Cortex of kidney (tissue), 1 donor: ENCODE measurements at places on chromosomes 2 and 18.

- DNase-seq: no peak
Measured at GRCh38 chr2:30231996-30232800, 864 bp downstream of the LBH start.

DNA sequence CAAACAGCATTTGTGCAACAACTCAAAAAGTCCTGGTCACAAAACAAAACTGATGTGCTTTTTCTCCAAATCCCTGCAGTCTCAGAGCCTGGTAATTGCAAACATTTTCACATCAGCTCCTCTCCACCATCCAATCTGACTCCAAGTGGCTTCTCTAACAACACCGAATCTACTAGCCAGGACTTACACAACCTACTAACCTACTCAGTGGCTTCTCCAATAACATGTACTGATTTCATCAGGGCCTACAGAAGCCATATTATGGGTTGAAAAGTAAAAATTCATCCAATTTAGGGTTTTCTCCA is 104.3 kb downstream of the COLEC12 start:
- no peak for DNase-seq

GRCh38 chr2:219464286-219465032 is 29.8 kb downstream of the SPEG start:
- DNase-seq: no peak

- DNase-seq: no peak
Measured at GRCh38 chr18:79596446-79597175, 83.0 kb upstream of the CTDP1 start.

- no peak for DNase-seq
Measured at GRCh38 chr18:37385846-37386778, 179.5 kb downstream of the CELF4 start.

DNA sequence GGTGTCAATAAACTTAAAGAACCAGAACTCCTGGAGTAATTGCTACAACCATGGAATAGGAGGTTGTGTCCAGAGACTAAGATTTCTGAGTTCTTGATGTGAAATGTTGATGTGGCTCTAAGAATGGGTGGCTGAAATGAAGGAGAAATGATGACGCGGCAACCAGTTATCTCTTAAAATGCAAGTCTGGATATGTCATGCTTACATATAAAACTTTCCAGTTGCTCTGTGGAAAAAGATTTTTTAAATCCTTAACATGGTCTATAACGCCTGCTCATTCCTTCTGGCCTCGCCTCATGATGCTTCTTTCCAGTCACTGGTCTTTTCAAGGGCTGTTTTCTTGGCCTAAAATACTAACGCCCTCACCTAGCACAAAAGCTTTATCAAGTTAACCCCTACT is 23.5 kb upstream of the MYO1B start:
- no peak for DNase-seq

DNA sequence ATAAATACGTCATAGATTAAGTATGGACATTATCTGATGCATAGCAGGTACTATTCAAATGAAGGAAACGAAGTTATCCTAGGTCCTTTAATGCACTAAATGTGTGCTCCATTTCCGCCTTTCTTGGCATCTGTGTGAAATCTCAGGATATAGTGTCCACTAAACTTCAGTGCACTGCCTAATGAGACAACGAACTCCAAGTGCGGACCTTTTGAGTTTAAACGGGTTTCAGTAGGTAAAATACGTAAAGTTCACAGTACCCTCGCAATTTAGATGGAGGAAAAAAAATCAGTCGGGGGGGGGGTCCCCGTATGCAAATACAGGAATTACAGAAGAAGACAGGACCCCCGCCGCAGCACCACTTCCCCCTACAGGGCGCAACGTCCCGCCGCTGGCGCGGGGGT is 729 bp upstream of the REL start:
- no peak for DNase-seq

- no peak for DNase-seq
Measured at GRCh38 chr2:183124957-183125255, 663 bp downstream of the NUP35 start.

DNA sequence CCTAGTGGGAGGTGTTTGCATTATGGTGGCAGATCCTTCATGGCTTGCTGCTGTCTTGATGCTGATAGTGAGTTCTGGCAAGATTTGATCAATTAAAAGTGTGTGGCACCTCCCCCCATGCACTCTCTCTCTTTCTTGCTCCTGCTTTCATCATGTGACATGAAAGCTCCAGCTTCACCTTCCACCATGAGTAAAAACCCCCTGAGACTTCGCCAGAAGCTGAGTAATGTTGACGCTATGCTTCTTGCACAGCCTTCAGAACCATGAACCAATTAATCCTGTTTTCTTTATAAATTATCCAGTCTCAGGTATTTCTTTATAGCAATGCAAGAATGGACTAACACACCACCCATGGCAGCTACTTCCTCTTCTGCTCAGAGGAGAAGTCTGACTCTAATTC is 2181.4 kb upstream of the PIK3C3 start:
- DNase-seq: no peak

- no peak for DNase-seq
Measured at GRCh38 chr18:42614619-42615293, 500.7 kb downstream of the RIT2 start.

DNA sequence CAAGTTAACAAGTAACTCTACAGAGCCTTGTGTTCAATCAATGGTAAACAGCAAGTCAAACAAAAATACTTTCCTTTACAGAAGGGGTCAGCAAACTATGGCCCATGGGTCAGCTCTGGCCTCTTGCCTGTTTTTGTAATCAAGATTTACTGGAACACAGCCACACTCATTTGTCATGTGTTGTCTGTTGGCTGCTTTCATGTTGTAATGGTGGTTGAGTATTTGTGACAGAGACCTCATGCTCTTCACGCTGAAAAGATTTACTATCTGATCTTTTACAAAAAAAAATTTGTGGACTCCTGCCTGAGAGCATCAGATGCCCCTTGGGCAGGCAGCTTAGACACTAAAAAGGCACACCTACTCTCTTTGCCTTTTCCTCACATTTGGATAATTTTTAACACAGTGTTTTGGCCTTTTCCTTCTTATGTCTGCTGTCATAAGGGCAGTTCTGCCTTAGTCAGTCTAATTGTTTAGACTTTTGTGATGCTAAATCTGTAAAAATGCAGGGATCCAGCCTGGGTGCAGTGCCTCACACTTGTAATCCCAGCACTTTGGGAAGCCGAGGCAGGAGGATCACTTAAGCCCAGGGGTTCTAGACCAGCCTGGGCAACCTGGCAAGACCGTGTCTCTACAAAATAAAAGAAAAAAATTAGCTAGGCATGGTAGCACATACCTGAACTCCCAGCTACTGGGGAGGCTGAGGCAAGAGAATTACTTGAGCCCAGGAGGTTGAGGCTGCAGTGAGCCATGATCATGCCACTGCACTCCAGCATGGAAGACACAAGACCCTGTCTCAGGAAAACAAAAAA is 18.3 kb downstream of the IL1B start:
- DNase-seq: no peak

- no peak for DNase-seq
Measured at GRCh38 chr2:201447086-201447485, 4.2 kb downstream of the TRAK2 start.

GRCh38 chr2:64017811-64018700 is 1.2 kb downstream of the VPS54 start:
- DNase-seq: no peak

DNA sequence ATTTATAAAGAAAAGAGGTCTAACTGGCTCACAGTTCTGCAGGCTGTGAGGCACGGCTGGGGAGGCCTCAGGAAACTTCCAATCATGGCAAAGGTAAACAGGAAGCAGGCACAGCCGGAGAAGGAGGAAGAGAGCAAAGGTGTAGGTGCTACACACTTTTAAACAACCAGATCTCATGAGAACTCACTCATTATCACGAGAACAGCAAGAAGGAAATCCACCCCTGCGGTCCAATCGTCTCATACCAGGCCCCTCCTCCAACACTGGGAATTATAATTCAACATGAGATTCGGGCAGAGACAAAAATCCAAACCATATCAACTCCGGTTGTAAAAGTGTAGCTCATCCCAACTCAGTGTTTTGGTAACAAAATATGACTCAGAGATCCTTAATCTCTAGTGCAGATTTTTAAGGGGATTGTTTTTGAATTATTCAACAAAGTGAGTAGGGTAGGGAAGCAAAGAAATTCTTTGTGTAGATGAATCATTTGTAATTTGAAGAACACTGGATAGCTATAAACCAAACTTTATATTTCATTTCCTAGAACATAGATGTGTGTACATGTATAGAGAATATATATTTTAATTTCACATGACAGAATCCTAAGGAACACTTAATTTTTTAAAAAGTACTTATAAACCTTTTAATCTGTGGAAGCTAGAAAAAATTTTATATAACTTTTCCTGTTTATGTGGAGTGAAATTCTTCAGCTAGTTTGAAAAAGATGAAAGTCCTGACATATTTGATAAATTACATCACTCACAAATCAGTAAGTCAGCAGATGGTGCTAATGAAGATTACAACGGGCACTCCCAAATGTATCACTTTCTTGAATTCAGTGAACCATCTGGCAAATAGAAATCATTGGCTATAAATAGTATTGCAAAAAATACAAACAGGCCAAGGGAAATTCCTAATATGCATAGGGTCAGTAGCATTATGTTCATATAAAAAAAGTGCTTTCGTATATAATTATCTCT is 130.1 kb downstream of the OLA1 start:
- DNase-seq: no peak

DNA sequence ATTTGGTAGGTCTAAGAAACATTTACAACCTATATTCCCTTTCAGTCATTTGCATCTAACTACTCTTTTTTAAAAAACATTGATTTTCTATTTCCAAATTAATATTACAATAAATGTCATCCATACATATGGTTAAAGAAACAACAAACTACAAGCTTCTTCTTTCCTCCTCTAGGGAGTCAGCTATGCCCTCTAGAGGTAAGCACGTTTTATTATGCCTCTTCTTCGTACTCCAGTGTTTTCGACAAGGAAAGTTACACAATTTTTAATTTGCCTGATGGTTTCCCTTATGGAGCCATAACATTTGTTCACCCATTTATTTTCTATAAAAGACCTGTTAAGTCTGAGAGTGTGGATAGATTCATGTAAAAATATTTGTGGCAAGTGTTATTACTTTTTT is 183.4 kb upstream of the CDH7 start:
- DNase-seq: no peak

DNA sequence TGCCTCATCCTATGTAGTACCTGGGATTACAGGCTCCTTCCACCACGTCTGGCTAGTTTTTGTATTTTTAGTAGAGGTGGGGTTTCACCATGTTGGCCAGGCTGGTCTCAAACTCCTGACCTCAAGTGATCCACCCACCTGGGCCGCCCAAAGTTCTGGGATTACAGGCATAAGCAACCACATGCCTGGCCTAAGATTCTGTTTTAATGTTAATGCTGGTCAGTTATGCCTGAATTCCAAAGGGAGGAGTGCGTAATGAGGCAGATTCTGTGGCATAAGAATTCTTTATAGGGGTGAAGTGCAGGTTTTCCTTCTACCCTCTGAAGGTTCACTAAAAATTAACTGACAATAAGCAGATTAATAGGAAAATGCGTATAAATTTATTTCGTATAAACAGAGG is 1343.8 kb upstream of the LRRTM1 start:
- DNase-seq: no peak

DNA sequence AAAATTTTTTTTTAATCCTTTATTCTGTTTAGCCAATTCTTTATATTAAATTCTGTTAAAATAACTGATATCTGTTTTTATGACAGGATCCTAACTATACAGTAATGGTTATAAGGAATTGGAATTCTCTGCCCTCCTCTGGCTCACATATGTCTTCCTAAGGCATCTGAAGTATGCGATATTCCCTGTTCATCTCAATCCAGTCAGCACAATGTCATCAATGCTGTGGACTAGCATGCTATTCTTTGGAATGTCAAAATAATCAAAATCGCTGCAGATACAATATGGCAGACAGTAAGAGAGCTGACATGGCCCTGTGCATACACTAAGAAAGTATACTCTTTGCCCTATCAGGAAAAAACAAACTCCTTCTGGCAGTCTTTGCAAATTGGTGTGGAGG is 107.6 kb downstream of the AP1S3 start:
- DNase-seq: no peak

DNA sequence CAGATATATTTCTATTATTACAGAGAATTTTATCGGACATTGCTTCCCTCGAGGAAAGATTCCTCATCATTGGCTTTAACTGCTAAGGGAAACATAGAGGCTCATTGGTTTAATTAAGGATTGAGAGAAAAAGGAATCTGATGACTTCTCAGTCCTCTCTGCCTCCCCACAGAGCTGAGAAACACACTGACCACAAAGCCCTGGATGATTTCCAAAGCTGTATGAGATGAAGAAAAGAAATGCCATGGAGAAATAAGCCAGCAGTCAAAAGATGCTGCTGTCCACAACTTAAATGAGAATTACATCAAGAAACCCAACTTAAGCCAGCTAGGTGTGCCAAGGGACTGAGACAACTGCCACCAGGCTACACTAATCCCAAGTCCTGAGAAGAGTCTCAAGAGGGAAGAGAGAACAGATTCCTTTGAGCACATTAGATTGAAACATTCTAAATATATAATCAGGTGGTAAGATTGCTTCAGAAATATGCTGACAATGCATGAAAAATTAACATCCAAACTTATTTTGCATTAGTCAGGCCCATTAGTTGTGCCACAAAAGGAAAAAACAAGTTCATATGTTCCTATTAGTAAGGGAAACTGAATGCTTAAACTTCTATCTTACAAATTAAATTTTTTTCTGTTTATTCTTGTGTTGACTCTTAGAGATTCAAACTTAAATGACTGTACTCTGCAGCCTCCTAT is 308.1 kb upstream of the CYRIA start:
- no peak for DNase-seq

DNA sequence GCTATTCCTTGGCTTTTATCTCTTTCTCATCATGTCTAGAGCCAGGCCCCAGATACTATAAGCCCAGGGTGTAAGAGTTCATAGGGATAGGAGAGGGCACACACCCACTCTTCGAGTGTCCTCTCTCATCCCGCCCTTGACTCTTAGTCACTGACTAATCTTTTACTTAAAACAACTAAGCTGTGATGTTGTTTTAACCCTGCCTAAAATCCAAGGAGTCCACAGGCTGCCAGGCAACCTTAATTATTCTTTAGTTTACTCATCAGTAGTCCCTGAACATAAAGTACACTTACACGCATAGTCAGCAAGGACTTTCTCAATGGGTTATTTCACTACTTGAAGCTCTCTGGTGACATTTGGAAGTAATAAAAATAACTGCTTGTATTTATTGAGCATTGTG is 28.4 kb downstream of the GREB1L start:
- DNase-seq: no peak

DNA sequence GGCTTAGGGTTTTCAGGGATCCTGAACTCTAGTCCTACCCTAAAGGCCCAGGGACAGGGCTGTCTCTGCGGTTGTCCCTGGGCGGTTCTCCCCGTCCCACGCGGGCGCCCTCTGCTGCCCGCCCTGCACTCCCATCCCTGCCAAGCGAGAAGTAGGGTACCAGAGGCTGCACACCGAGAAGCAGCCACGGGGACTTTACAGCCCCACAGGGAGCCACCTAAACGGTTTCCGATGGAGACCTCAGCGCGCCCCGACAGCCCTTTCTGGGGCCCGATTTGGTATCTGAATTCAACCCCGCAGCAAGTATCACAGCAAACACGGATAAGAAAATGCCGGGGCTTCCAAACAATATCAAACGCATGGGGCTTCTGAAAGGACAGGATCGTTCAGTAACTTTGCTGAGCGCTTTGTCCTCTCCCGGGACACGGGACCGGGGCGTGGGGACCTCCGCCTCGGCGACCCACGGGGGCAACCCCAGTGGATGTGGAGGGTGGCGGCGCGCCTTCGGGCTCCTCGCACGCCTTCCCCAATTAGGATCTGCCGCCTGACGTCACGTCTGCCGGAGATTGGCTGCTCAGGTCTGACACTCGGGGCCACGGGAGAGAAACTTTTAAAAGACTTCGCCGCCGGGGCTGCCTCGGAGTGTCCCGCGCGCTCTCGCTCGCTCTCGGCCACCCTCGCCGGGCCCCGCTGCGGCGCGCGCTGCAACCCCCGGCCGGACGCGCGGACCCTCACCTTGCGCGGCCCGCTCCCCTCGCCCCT is at the start of gene LTBP1:
LTBP1 (plus strand) TSS at position 640 of the 762 bp plus-strand sequence. CDS start 372 bp downstream, outside the sequence.
- no peak for DNase-seq
